ENCODE measurements at places on chromosomes 5 and 9.

GRCh38 chr5:119789406-119790117 lies 160.2 kb downstream of the FAM170A start:
- DNase-seq: no peak

- DNase-seq: no peak
Observed at GRCh38 chr5:6118691-6119090, 259.7 kb downstream of the MED10 start.

- DNase-seq: no peak
Observed at GRCh38 chr5:175621971-175622370, 35.9 kb upstream of the HRH2 start.

DNA sequence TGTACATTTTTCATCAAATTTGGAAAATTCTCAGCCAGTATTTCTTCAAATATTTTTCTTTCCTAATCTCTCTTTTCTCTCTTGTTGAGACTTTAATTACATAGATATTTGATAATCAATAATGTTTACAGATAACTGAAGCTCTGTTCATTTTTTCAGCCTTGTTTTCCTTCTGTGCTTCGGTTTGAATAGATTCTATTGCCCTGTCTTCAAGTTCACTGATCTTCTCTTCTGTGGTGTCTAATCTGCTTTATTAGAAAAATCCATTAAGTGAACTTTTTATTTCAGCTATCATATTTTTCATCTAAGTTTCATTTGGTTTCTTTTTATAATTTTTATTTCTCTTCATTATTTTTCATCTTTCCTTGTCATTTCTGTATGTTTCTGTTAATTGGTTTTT lies 54.1 kb downstream of the AMBP start:
- DNase-seq: no peak

- no peak for DNase-seq
Observed at GRCh38 chr5:143501310-143502044, 98.0 kb upstream of the NR3C1 start.

- DNase-seq: no peak
Observed at GRCh38 chr5:174307656-174308271, 262.3 kb downstream of the NSG2 start.

DNA sequence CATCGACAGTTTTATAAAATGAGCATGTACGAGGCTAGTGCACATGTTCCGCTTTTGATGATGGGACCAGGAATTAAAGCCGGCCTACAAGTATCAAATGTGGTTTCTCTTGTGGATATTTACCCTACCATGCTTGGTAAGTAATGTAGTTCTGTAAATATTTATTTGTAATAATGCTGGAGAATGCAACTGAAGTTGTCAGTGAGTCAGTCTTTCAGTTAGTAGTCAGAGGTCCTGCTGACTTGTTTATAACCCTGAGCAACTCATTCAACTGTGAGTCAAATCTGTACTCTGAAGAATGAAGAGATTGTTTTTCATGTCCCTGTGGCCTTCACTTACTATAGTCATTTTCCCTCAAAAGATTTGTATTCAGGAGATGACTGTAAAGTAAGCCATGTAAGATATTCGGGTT lies 28.4 kb upstream of the GPR150 start:
- no peak for DNase-seq

- DNase-seq: no peak
Observed at GRCh38 chr5:14672484-14673394, 8.2 kb downstream of the OTULIN start.

GRCh38 chr9:127128341-127129072 lies 6.1 kb upstream of the ANGPTL2 start:
- DNase-seq: no peak

DNA sequence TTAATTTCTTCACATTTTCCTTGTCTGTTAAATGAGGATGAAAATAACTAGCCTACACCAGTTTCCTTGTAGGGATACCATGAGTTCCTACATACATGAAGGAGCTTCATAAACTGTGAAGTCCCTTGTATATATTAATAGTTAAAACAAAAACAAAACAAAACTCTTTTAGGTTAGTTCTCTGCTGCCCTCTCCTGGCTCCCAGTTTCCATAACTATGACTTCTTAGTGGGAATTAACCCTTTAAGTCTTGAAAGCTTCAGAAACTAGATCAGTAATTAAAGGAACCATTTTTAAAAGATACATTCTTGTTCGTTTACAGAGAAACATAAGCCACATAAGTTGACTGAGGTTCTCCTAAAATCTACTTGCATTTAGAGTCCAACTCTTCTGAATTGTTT lies 500.0 kb upstream of the C9orf72 start:
- no peak for DNase-seq

- DNase-seq: no peak
Observed at GRCh38 chr5:10874541-10874940, 113.5 kb upstream of the DAP start.

GRCh38 chr9:5838884-5839571 lies 6.1 kb upstream of the ERMP1 start:
- no peak for DNase-seq

- no peak for DNase-seq
Observed at GRCh38 chr9:120383611-120383998, 196.4 kb downstream of the CDK5RAP2 start.

GRCh38 chr9:27529316-27530278 lies at the start of gene MOB3B:
TSS of gene MOB3B (minus strand) at chr9:27529814. CDS start at chr9:27455550, 74,264 bp downstream.
- peak; percentile 54 for DNase-seq

DNA sequence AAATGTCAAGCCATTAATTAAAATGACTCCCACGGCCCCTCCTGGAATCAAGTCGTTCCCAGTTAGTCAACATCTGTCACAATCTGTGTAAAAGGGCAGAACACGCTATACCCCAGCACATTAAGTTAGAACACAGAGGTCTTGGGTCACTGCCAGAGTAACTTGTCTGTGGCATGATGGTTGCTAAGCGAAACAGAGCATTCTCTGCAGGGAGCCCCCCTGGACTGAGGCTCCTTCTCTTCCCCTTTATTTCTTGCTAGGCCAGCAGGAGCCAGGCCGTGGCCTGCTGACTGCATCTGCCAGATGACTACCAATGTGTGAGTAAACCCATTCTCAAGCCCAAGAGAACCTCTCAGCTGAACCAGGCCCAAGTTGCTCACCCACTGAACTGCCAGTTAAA lies 51.9 kb upstream of the ZBED3 start:
- no peak for DNase-seq

DNA sequence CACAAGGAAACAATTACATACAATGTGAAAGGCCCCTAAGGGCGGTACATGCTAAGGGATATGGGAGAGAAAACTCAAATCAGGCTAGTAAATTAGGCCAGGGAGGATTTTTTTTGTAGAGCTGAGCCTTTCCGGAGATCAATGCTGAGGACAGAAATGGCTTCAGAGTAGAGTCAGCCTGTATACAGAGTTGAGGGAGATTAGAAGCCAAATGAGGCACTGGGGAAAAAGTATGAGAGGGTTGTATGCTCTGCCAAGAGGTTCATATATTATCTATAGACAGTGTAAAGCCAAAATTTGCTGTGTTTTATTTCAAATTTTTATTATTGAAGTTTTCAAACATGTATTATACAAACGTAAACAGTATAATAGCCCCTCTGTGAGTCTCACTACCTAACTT lies 103.1 kb downstream of the BNC2 start:
- no peak for DNase-seq

- DNase-seq: no peak
Observed at GRCh38 chr9:32468740-32469139, 57.3 kb downstream of the RIGI start.

DNA sequence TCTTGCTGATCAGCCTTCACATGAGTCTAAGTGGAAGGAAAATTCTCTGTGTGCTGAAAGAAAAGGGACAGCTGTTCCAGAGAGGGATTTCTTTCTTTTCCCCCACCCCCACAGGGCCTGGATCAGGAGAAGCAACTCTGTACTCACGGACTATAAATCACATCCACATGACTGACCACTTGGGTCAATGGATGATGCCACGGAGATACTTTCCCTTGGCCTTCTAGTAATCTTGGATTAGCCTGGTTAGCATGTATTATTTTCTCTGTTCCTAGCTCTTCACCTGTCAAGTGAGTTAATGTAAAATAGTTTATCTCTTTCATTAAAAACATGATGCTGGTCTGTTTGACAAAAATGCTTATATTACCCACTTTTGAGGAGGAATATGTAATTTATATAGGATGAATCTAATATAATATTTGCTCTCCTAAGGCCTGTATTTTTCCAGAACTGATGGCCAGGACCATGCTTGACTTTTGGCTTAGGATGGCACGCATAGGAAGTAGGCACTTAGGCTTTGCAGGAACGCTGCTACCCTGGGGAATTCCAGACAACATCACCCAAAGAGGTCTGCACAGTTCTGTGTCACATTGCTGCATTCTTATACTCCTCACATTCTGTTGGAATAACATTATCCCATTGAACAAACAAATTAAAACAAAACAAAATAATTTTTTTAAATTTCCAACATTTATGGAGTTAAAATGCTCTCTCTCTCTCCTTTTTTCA lies 892.1 kb downstream of the TLE1 start:
- DNase-seq: no peak

- no peak for DNase-seq
Observed at GRCh38 chr5:108637134-108637533, 110.6 kb upstream of the FER start.

DNA sequence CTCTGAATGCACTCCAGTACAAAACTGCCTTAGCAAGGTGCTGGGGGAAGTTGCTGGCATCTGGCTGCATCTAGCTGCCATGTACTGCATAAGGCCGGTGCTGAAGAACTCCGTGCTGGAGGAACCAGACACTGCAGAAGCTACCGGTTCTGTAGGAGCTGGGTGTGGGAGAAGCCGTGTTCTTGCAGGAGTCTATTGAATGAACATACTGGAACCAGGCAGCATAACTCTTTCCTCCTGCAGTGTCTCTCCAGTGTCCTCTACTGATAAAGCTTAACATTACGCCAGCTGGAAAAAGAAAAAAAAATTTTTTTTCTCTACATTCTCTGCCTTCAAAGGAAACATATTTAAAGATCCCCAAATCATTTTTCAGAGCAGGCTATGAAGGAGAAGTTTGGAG lies 38.5 kb downstream of the VPS13A start:
- DNase-seq: no peak

DNA sequence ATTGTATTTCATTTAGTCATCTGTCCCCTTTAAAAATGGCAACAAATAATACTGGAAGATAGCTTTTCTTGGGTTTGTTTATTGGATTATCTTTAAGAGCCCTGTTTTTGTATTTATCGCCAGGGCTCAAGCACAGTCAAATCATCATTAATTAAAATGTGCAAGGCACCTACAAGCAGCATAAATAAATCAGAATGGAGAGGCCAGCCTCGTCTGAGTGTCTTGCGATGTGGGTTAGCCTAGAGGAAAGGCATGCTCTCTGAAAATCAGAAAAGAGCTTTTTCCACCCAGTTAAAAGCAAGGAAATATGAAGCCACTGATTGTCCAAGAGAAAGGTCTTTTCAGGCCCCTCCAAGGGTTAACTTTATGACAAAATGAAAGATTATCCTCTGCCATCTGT lies 31.8 kb downstream of the ZFAND5 start:
- DNase-seq: no peak

DNA sequence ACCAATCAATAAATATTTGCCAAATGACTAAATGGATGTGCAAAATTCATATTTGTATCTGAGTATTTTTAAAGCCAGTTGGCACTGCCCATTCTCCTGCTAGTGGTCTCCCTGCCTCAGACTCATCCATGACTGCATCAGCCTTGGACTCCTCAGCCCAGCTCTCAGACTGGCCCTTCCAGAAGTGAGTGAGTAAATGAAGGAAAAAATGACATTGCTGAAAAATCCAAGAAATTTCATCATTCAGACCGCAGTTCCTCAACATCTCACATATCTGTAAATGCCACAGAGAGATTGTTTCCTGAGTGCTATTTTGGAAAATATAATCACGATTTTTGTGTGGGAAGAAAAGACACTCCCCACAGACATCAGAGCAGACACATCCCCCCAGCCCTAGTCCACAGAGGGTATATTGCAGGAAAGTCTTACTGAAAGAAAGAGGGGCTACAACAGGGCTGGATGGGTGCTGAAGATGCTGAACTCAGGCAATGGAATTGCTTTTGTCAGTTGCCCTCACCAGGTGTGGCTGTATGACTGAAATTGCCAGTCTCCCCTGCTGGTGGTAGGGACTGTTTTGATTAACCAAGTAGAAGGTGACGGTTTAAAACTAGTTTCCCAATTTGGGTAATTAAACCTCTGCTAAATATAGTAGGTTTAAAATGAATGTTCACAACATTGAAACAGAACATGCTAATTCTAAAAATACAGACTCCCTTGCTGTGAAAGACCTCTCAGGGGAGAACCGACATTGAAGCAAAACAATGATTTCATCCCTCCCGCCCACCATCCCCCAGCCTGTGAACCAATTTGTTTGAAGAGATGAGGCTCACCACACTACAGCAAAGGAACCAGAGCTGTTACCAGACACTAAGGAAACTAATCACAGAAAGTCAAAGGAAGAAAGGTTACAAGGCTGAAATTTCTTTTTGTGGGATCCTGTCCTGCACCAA lies 158.8 kb downstream of the DEPDC1B start:
- DNase-seq: no peak

- DNase-seq: no peak
Observed at GRCh38 chr9:136141682-136142413, 23.2 kb upstream of the TMEM250 start.

DNA sequence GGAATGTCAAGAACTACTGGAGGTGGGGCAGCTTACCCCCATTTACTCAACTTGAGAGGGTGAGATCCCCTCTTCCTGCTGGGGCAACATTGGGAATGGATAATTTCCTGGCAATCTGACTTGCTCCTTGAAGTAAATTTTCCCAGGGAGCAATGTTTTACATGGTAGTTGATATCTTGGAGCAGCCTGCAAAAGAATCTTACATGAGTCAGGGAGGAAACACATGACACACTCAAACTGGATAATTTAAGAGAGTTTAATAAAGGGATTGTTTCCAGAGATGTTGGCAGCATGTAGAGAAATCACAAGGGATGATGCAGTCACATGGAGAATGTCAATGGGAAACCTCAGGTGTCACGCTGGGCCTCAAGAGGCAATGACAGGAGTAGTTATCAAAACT lies 212.5 kb downstream of the GAS1 start:
- no peak for DNase-seq

DNA sequence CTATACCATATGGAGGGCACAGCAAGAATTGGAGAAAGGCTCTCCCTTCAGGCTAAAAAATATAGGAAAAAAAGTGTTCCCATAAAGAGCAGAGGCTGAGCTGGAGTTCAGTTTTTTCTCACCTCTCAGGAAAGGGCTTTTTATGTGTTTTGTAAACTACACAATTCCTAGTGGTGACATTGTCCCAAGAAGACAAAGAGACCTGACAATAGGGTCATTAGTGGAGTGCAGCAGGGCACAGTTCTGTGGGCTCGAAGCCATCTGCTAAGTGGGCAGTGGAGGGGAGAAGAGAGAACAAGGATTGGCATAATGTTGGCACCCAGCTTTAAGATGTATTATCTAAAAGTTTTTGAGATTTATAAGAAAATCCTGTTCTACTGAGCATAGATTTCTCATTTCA lies 162.5 kb downstream of the HCN1 start:
- DNase-seq: no peak

- no peak for DNase-seq
Observed at GRCh38 chr9:115978091-115978490, 175.5 kb upstream of the PAPPA start.

DNA sequence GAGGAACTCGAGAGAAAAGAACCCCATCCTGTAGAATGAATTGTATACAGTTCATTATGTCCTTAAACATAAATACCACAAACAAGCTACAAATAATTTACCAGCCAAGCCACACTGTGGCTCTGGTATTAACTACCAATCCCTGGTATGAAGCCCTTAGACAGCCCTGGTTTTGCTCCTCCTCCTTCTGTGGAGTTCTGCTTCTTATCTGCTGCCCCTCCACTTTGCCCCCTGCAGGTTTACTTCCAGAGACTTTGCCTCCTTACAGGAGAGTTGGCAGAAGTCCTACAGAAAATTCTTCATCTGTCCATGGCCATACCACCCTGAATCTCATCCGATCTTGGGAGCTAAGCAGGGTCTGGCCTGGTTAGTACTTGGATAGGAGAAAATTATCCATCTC lies 219.8 kb downstream of the ACTL7B start:
- no peak for DNase-seq
